ENCODE measurements at places on chromosomes 7 and 10.

- H3K4me3 ChIP-seq: no peak overlapping the region
- H3K36me3 ChIP-seq: no peaks in the 10 kb centered on the region
- H3K27me3 ChIP-seq: no peaks in the 10 kb centered on the region
- no peak overlapping the region for H3K27ac ChIP-seq
Measured at GRCh38 chr10:129075508-129075907, 391.5 kb upstream of the MGMT start.

GRCh38 chr7:117110480-117111315 is 157.4 kb downstream of the ST7 start:
- no peaks in the 10 kb centered on the region for H3K36me3 ChIP-seq
- DNase-seq: peak; percentile 29
- H3K27ac ChIP-seq: no peak overlapping the region
- H3K4me1 ChIP-seq: peaks cover 13% of the 10 kb centered on the region
- no peaks in the 10 kb centered on the region for H3K27me3 ChIP-seq

GRCh38 chr10:80530816-80531215 is 6.9 kb upstream of the SH2D4B start:
- H3K27ac ChIP-seq: no peak overlapping the region
- no peaks in the 10 kb centered on the region for H3K27me3 ChIP-seq
- H3K4me1 ChIP-seq: peaks cover 68% of the 10 kb centered on the region

GRCh38 chr7:13240349-13240748 is 552.9 kb downstream of the ARL4A start:
- no peak for DNase-seq
- no peak overlapping the region for H3K27ac ChIP-seq
- no peaks in the 10 kb centered on the region for H3K36me3 ChIP-seq
- no peaks in the 10 kb centered on the region for H3K27me3 ChIP-seq
- no peak overlapping the region for H3K4me3 ChIP-seq

DNA sequence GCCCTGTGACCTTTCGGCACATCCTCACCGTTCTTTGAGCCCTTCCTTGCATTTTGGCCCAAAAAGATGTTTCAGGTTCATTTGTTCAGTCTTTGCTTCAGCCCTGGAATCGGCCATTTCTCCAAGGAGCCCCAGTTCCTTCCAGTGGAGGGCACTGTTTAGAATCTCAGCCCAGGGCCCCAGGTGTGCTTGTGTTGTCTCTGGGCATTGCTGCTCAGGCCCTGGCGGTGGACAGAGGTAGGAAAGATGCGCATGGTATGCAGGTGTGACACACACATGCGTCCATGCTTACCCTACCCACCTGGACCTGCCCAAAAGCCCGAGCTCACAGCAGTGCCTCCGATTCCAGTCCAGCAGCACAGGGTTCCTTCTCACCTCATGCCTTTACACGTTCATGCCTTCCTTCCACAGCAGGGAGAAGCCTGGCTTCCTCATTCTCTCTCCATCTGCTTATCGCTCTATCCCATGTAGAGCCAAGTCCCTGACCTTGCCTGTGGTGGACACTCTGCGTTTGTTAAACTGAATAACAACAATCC is 70.6 kb downstream of the LHPP start:
- no peaks in the 10 kb centered on the region for H3K27me3 ChIP-seq
- H3K36me3 ChIP-seq: no peaks in the 10 kb centered on the region
- no peak overlapping the region for H3K4me3 ChIP-seq
- no peak overlapping the region for H3K27ac ChIP-seq
- no peaks in the 10 kb centered on the region for H3K4me1 ChIP-seq
- no peak for DNase-seq
